CD4-positive, alpha-beta T cell treated with Interleukin-10 for 1 hour (primary cell): ENCODE measurements at places on chromosomes 2 and 18.

- no peak for DNase-seq
Measured at GRCh38 chr2:81852651-81853050, 1548.1 kb upstream of the LRRTM1 start.

DNA sequence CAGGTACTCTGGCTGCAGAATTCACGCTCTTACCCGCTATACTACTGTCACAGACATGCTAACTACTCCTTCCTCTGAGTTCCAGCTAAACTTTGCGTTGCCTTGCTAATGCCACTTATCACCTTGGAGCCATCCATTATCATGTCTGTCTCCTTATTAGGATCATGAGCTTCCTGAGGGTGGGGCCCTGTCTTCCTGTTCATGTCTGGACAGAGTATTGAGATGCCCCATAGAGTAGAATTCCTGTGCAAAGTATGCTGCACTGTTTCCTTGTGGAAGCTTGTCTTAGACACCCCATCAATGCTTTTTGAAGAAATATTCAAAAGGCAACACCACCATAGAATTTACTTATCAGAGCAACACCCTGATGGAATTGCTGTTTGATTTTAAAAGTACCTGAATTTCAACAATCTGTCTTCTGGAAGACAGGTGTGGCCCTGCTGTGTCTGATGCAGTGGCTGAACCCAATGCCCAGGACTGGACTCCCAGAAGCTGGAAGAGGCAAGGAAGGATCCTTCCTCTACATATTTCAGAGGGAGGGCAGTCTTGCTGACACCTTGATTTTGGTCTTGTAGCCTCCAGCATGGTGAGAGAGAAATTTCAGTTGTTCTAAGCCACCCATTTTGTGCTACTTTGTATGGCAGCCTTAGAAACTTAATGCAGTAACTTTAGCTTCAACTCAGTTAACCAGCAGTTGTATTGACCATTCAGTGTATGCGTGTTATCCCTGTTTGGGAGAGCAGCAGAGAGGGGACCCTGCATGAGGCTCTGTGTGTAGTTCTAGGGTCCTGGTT lies 5.6 kb downstream of the LAMA3 start:
- DNase-seq, result no peak

DNA sequence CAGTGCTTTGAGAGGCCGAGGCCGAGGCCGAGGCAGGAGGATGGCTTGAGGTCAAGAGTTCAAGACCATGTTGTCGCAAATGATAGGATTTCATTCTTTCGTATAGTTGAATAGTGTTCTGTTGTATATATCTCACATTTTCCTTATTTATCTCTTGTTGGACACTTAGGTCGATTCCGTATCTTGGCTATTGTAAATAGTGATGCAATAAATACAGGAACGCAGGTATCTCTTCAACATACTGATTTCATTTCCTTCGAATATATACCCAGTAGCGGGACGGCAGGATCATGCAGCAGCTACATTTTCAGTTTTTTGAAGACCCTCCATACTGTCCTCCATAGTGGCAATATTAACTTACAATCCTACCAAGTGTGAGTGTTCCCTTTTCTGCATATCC lies 4.1 kb downstream of the TBC1D8 start:
- DNase-seq, result no peak

DNA sequence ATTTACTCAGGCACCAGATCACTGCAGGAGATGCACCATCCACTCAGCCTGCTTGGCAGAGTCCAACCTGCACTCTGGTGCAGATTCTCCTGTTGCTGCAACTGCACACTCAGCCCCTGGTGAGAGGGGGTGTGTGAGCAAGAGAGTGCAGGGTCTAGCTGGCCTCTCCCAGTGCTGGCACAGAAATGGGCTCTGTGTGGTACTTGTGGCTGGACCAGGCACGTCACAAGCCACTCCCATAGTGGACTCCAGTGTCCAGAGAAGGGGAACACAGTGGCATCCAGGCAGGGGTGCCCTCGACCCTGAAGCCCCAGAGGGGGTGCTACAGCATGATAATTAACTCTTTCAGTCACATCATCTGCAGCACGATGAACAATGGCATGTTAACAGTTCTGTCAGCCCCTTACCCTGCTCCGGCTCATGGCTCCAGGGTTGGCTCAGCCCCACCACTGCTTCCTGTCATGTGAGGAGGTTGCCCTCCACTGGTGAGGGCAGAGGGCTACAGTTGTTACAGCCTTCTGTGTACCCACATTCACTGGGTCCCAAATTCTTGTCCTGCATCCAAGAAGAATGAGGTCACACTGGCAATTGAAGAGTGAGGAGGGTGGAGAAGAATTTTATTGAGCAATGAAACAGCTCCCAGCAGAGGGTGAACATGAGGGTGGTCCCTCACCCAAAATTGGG lies 135.7 kb downstream of the EVA1A start:
- DNase-seq, result no peak

GRCh38 chr2:105553538-105554196 lies 154.8 kb upstream of the FHL2 start:
- DNase-seq, result no peak

DNA sequence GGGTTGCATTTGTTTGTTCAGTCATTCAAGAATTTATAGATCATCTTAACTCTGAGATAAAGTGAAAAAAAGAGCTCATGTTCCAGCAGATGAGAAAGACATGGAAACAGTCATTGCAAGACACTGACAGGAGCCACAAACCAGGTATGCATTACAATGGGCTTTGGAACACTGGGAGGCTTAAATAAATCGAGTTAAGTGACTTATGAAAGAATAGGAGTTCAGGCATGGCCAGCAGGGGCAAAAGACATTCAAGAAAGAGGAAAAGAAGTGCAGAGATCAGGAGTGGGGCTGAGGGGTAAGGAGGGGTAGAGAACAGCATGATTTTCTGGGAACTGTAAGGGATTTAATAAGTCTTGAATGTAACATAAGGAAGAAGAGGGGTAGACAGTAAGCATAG lies 121.2 kb upstream of the EPC2 start:
- DNase-seq, result no peak

DNA sequence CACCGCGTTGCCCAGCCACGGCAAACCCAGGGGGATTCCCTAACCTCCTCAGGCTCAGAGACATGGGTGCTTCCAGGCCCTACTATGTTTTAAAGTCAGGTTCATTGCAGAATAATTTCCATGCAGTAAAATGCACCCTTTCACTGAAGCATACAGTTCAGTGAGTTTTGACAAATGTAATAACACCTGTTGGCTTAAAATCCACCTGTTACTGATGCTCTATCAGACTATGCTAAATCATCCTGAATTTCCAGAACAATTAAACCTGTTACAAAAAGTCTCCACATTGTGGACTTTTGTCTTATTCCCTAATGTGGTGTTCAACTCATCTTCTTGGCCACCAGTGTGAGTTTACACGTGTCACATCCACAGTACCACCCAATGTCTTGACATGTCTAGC lies 147.0 kb upstream of the ACAA2 start:
- DNase-seq, result no peak

DNA sequence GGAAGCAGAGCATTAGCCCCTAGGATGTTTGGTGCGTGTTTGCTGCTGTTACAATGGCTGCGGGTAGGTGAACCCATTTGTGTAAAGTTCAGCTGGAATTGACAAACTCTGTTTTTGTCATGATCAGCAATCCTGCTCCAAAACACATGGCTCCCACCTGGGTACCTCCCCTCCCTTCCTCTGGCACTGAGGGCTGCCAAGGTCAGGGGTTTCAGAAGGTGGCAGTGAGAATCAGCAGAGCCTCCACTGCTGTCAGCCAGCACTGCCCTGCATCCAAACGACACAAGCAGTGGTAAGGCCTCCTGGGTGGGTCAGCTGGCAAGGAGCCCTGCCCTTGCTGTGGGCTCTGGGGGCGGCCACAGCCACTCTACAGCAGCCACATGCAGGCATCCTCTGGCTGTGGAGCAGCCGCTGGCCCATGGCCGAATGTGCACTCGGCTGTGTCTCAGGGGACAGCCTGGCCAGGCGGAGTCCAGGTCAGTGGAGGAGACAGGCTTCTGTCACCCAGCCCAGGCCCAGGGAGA lies 32.8 kb upstream of the LDLRAD4 start:
- DNase-seq, result no peak

GRCh38 chr18:45227001-45227742 lies 388.1 kb upstream of the SLC14A2 start:
- no peak for DNase-seq

- DNase-seq, result no peak
Measured at GRCh38 chr2:233760043-233760442, at the start of gene UGT1A1. Gene UGT1A1, plus strand, starts transcription at chr2:233760270. Its CDS starts 18 bp downstream, at chr2:233760288.

- DNase-seq, result no peak
Measured at GRCh38 chr18:10927286-10927992, 221.9 kb downstream of the PIEZO2 start.

DNA sequence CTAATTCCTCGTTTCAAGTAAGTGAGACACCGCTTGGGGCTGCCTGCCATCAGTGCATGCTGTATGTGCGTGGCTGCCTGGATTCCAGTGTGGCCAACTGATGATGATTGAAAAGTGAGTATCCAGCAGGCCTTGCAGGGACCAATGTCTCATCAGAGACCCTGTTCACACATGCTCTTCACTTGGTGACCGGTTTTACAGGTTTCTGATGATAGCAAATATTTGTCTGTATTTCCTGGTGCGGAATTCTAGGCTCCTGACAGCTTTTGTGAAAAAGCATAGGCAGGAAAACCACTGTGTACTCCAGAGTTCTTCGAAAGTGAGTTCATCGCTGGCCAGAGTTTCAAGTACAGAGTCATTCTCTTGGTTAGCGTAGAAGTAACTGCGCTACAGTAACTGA lies 13.8 kb upstream of the YWHAQ start:
- DNase-seq, result no peak

DNA sequence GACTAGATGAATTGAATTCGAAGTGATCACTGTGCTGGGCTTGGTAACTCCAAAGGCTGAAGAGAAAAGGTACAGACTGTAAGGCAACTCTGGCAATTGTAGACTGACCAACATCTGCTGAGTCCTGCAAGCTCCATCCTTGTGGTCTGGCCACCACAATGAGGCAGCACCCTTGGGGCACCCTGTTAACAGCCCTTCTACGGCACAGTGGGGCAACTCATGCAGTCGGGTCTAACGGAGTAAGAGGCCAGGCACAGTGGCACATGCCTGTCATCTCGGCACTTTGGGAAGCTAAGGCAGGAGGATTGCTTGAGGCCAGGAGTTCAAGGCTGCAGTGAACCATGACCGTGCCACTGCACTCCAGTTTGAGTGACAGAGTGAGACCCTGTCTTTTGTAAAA lies 126.8 kb downstream of the ZAP70 start:
- no peak for DNase-seq

DNA sequence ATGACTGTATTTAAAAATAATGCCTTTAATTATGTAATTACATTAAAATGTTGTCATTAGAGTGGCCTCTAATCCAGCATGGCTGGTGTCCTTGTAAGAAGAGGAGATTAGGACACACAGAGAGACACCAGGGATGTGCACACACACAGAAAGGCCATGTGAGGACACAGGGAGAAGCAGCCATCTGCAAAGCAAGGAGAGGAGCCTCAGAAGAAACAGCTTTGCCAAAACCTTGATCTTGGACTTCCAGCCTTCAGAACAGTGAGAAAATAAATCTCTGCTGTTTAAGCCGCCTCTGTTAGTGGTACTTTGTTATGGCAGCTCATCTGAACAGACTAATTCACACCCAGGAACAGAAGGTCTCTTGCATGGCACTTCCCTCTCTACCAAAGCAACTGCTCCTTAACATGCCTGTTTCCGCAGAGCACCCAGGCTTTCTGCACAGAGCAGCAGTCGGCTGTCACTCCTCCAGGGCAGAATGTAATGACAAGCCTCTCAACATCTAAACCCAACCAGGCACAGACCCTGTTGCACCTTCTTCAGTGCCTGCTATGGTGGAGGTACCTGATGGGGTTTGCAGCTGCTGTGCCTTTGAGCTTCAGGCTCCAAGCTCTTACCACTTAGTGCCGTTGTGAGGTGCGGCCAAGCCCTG lies 377.7 kb downstream of the TDRD15 start:
- DNase-seq, result no peak

GRCh38 chr2:720842-721241 lies 43.6 kb upstream of the TMEM18 start:
- no peak for DNase-seq

GRCh38 chr2:128504246-128505149 lies 185.8 kb upstream of the HS6ST1 start:
- DNase-seq, result no peak

- no peak for DNase-seq
Measured at GRCh38 chr2:58052978-58053377, 6.4 kb downstream of the VRK2 start.

- DNase-seq, result no peak
Measured at GRCh38 chr2:218671097-218671653, 627 bp downstream of the RNF25 start.

GRCh38 chr2:223054193-223054781 lies 2.3 kb downstream of the KCNE4 start:
- DNase-seq, result no peak

- DNase-seq, result no peak
Measured at GRCh38 chr2:191109888-191110287, 40.9 kb downstream of the STAT4 start.

DNA sequence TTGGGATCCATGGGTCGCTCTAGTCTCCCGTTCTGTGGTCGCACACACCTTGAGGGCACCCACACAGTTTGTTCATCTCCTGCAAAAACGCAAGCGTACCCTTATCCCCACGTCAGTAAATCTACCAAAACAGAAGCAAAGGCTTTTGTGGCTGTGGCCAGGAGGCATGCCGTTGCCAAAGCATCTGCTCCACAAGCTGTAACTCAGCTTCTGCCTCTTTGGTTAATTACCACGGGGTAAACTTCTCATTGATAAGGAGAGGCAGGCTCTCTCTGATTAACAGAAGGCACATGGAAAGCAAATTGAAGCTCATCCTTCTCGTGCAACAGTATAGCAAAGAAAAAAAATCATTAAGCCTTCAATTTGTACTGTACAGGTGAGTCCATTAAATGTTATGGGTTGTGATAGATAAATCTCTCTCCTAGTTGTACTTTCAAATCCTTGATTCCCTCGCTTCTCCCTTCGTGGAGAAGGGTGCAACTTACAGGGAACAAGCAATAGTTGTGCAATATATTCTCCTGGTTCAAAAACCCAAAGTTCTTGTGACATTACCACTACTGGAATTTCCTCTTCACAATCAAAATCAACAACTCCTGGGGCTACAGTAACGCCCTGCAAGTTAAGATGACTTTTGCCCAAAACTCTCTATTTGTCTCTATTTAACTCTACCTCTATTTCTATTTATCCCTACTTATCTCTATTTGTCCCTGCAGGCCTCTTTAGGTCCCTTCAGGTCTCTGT lies 10.3 kb downstream of the PECR start:
- no peak for DNase-seq

DNA sequence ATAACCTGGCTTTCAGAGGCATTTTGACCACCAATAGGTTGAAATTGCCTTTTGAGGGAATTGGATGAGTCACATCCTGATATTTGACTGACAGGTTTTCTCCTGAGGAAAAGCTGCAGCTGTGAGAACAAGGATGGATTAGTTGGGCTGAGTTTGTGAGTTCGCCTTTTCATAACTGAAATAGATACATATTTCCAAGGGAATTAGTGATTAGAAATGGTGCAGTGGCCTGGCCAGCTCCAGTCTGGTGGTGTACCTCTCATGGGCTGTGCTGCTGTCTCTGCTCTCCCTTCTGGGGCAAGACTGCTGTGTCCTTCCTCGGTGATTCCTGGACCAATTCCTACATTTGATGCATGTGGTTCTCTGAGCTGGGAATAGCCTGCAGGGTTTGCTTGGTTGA lies 341.3 kb downstream of the TSN start:
- no peak for DNase-seq
